Pons (tissue), 1 donor: ENCODE measurements at places on chromosomes 3 and 15.

GRCh38 chr3:106421909-106422308, 553.1 kb upstream of the CBLB start:
- no peak for DNase-seq

DNA sequence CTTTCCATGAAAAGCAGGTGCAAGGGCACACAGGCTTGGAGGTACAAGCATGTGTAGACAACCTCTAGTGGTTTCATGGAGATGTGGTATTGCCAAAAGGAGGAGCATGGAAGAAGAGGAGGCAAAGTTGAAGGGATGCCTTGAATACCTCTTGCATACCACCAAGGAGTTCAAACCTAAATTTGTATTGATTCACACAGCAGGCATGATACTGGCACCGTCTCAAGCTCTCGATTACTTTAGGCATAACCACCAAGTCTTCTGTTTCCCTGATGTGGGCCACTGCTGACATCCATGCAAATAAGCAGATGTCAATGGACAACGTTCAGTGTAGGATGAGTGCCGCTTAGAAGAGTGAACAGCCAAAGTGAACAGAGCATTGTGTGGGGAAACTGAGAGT, 87.1 kb downstream of the SCN11A start:
- no peak for DNase-seq

GRCh38 chr15:79193103-79193502, 89.4 kb upstream of the ANKRD34C start:
- no peak for DNase-seq

DNA sequence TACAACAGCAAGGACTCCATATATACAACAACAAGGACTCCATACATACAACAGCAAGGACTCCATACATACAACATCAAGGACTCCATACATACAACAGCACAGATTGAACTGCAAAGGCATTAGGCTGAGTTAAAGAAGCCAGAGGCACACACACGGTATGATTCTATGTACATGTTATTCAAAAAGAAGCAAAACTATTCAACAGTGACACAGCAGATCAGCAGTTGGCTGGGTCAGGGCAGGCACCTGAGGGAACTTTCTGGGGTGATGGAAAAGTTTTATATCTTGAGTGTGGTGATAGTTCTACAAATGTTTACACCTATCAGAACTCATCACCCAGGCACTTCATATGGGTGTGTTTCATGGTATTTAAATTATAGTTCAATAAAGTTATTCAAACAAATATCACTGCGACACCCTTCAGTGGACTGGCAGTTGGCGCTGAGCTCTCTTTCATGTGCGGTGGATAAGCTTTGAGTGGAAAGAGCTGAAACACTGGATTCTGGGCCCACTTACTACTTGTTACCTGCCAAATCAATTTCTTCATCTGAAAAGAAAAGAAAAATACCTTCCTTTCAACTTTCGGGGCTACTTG, 28.0 kb downstream of the RFTN1 start:
- DNase-seq = no peak

DNA sequence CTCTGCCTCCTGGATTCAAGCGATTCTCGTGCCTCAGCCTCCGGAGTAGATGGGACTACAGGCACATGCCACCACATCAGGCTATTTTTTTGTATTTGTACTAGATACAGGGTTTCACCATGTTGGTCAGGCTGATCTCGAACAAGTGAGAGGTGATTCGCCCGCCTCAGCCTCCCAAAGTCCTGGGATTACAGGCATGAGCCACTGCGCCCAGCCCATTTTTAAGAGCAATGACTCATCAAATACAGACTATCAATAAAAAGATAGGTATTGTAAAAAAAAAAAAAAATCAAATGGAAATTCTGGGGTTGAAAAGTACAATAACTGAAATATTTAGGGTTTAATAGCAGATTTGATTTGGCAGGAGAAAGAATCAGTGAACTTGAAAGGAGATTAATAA, 129.0 kb downstream of the TJP1 start:
- DNase-seq = no peak

DNA sequence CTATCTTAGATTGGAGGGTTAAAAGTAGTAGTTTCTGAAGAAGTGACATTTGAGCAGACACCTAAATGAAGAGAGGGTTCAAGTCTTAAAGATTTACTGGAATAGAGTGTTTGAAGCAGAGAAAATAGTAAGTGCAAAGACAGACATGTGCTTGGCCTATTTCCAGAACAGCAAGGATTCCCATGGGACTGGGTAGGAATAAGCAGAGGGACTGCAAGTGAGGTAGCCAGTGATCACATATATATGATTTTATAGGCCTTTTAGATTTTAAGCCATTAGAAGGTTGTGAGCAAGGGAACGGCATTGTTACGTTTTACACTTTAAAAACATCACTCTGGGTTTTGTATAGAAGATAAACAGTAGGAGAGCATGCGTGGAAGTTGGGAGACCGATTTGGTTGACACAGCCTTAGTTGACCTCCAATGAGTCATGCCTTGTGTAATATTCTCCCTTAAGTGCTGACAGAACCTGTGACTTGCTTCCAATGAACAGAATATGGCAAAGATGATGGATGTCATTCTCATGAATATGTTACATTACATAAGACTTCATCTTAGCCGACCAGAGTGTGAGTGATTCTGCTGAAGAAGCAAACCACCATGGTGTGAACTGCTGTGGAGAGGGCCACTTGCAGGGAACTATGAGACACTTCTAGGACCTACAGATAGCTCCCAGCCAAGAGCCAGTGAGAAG, 37.1 kb upstream of the SLC4A7 start:
- DNase-seq = no peak

DNA sequence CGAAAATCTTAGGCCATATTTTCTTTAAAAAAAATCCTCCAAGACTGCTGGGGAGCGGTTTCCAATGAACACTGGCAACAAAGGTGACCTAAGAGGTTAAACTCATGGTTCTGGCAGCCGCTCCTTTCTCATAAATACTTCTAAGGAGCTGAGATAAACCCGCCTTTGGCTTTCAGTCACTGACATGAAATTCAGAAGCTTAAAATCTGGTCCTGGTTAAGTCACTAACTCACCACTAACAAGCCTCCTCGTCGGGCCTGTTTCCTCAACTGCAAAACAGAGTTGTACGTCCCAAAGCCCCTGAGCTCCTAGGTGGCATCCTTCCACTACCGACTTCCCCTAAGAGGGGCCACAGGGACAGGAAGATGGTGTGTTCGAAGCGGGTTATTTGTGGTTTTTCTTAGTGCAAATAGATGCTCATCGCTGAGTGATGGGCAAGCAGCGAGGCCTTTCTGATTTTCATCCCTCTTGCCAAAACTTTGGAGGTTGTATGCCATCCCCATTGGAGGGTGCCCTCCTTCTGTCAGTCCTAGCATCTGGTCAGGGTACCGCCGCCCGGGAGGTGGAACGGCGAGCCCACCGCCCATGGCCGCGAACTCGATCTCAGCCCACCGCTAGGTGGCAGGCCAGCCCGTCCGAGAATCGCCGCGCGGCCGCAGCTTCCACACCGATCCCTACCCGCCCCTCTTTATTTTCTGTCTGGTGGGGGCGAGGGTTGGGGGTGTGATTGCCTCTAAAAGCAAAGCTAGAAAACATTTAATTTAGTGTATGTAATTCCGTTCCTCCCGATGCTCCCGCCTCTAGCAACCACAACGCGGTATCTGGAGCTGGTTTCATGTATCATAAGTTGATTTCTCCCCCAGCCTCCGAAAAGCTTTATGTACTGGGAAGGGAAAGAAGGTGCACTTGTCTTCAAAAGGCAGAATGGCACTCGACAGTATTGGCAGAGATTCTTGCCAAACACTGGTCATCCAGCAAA, 4.6 kb downstream of the BCL6 start:
- DNase-seq = peak; percentile 69

GRCh38 chr3:69558912-69559311, 173.0 kb upstream of the FRMD4B start:
- DNase-seq = peak; percentile 91

- peak; percentile 45 for DNase-seq
Measured at GRCh38 chr3:171458071-171458863, 1.9 kb downstream of the TNIK start.

DNA sequence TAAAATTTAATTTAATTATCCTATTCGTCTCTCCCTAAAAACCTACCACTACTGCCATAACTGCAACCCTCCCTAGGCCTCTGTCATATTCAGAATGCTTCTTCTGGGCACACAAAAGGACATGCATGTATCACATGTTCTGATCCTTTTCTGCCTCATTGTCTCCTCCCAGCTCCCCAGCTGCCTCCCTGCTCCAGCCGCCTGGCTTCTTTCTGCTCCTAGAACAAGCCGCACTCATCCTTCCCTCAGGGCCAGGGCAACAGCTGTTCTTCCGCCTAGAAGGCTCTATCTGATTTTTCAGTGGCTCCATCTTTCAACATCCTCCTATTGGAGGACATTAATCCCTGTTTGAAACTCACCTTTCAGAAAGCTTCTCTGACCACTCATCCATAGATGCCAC, 38.6 kb downstream of the TMED3 start:
- no peak for DNase-seq

GRCh38 chr3:76402926-76403325, 617.6 kb upstream of the ZNF717 start:
- DNase-seq = no peak

GRCh38 chr15:41691471-41691870, 31.3 kb downstream of the MGA start:
- DNase-seq = no peak

GRCh38 chr3:12180218-12180617, 21.5 kb upstream of the TIMP4 start:
- no peak for DNase-seq

DNA sequence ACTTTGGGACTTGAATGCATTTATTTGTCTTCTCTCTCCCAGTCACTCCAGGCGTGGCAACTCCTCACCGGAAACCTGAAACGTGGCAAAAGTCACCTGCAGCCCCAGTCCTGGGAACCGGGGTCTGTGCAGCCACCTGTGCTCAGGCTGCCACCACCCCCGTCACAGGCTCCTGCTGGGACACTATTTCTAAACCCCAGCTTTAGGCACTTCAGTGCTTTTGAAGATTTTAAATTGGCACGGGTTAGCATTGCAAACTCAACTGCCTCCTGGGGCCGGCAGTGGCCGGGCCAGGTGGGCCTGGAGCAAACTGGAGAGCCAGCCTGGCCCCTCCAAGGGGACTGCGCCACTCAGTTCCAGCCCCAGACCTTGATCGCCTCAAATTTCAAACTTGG, 146.7 kb upstream of the IQSEC1 start:
- no peak for DNase-seq

- no peak for DNase-seq
Measured at GRCh38 chr3:170494766-170495165, 76.1 kb downstream of the CLDN11 start.

DNA sequence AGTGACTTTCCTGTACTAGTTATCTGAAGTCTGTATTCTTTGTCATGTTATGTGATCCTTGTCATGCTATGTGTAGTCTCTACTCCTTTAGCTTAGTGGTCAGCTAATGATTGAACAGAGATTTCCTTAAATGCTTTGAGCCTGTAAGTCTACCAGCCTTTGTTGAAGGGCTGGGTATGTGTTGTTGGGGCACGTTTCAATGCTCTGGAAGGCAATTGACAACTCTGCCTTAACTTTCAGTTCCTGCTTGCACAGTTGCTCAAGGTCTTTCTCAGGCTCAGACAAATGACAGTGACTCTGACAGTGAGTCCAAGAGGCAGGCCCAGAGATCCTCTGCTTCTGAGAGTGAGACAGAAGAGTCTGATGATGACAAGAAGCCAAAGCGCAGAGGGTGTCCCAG, 89.3 kb downstream of the CHD2 start:
- no peak for DNase-seq

- DNase-seq = peak; percentile 80
Measured at GRCh38 chr3:128794770-128795649, 69.0 kb downstream of the RAB7A start.

- DNase-seq = no peak
Measured at GRCh38 chr3:130699765-130700164, 46.9 kb downstream of the PIK3R4 start.

DNA sequence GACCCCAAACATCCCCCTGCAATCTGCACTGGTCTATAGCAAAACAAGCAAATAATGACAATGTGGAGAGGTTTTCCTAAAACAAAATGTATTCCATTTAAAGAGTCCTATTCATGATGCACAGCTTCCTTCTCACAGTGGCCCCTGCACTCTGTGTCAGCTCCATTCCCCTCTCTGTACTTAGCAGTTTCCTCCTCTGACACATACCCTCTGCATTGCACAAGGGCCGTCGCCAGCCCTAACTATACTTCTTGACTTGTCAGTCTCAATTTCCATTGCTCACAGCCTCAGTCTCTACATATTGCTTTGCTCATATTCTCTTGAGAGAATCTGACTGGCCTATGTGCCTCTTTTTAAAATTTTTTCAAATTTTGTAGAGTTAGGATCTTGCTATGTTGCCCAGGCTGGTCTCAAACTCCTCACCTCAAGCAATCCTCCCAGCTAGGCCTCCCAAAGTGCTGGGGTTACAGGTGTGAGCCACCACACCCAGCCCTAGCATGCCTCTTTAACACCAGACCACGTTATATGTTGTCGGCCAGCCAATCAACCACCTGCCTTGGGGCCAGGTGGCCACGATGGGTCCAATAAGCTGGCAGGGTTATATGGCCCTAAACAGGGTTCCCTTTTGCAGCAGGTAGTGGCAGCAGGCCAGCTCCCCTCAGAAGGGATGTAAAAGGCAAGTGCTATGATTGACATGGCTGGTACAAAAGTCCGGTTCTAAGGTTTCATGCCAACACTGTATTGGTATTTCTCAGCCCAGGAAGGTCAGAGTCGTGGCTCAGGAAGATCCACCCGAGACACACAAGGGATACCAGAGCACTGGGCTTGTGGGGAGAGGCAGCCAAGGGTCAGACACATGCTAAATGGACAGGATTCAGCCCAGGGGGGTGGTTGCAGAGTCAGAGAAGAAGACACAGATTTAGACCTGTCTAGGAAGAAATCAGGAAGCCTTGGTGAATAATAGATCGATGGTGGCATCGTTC, 59.0 kb upstream of the SMAD3 start:
- DNase-seq = no peak

DNA sequence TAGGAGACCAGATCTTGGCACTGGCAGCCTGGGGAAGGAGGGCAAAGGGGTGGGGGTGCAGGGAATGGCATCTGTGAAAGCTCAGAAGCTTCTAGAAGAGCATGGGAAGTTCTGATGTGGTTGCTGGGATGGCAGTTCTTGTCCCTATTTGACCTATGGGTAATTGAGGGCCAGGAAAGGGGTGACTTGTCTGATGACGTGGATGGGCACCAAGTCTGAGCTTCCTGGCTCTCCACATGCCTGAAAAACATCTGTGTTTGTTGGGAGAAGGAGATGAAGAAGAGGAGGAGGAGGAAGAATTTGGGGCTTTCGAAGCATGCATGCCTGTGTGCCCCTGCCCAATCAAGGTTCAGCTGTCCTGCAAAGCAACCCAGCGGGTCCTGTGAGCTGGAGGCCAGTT, 158.8 kb downstream of the SMAD6 start:
- no peak for DNase-seq

DNA sequence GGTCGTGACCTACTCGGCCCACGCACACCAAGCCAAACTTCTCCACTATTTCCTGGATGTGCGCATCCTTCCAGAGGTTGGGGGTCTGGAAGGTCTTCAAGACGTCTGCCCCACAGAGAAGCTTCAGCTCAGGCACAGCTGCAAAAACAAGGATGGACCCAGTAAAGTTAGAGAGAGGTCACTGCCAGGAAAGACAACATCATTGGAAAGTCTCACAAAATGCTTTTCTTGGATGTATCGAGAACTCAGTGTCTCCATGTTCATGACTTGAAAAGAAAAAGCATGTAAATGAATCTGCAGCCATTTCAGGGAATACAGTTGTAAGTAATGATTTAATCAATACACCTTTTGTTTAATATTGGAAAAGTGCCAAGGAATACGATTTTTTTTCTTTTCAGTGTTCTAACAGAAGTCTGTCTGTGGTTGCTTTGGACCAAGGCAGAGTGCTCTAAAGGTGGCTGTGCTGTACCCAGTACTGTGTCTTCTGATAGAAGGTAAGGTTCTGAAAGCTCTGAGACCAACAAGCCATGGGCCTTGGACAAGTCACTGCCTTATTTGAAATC, 21.8 kb upstream of the RBP1 start:
- peak; percentile 57 for DNase-seq
